ENCODE measurements at places on chromosomes 7 and 10.

DNA sequence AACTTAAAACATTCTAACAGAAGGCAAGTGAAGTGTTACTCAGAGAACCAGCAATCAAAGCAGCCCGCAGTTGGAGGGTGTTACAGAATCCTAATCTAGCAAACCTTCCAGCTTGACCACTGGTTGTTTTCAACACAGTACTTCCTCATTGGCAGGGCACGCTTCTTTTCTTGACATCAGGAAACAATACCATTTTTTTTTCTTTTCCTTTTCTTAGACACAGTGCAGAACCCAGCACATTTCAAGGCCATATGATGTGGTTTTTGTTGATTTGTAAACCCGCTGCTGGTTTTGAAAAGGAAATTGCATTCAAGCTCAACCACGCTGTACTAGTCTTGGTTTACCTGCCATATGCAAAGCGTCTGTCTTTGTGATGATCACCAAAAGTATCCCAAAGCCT, 33.4 kb downstream of the RHOBTB1 start:
- no peak for DNase-seq

DNA sequence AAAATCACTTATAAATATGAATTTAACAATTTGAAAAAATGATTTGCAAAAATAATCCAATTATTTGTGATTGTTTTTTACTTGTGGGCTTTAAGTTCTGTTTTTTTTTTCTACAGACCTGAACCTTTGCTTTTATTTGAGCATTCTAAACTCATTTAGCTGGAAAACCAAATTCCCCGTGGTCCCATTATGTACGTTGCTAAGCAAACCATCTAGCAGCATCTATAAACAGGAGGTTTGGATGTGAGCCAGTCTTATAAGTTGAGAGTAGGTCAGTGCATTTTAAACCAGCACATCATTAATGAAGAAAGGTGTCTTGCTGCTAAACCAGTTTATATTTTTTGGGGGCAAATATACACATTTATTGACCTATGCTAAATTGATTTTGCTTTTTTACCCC, 77.3 kb downstream of the LRRN3 start:
- peak; percentile 10 for DNase-seq

DNA sequence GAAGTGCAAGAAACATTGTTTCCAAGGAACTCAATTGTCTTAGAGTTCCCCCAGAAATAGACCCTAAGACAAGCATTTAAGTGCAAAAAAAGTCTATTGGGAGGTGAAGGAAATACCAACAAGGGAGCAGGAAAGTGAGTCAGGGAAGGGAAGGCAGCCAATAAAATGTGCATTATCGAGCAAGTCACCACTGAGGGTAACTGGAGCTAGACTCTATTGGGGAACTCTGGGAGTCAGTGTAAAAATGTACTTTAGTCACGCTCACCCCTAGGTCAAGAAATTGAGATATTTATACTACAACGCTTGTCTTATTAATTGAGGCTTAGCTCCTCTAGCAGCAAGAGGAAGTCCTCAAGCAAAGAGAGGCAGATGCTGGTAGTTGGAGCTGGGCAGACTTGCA, 137.7 kb downstream of the RTKN2 start:
- no peak for DNase-seq

- DNase-seq = no peak
Observed at GRCh38 chr10:86363184-86363832, 3.3 kb downstream of the GRID1 start.

GRCh38 chr7:125892434-125892833, 962.8 kb upstream of the POT1 start:
- no peak for DNase-seq

Data from HAP-1 (cell line).